ENCODE measurements at places on chromosomes 7 and 10.

DNA sequence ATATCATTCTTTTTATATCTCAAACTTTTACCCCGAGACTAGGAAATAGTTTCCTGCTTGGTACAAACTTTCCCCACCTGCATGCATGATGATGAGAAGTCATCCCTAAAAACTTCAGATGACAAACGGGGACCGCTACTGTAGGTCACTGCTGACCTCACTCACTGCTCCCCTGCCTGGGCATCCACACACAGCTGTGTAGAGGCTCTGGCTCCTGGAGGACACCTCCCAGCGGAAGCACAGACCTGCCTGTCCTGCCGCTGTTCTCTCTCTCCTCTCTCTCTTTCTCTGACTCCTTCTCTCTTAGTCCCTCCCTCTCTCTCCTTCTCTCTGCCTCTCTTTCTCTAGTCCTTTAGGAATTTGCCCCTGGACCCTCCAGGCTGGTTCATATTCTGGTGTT lies 202.9 kb upstream of the PITRM1 start:
- no peak for DNase-seq

- DNase-seq = no peak
Measured at GRCh38 chr10:71572962-71573361, 146.6 kb downstream of the C10orf105 start.

DNA sequence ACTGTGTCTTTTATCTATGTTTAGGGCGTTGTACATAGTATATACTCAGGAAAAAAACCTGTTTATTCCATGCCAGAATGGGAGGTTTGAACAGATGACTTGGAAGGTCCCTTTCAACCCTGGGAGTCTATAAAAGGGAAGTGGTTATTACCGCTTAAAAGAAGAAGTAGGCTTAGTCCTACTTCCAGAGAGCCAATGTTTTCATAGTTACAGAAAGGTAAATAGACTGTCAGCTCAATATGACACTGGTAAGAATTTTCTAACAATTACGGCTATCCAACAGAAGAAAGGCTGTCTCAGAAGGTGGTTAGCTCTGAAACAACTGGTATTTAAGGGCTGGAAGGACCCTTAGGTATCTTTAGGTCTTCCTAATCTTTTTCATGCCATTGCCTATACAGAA lies 1.1 kb upstream of the TFAM start:
- no peak for DNase-seq

GRCh38 chr10:29636178-29636577 lies 1.4 kb upstream of the SVIL start:
- DNase-seq = no peak

- DNase-seq = no peak
Measured at GRCh38 chr7:158789842-158790241, 39.5 kb downstream of the ESYT2 start.

DNA sequence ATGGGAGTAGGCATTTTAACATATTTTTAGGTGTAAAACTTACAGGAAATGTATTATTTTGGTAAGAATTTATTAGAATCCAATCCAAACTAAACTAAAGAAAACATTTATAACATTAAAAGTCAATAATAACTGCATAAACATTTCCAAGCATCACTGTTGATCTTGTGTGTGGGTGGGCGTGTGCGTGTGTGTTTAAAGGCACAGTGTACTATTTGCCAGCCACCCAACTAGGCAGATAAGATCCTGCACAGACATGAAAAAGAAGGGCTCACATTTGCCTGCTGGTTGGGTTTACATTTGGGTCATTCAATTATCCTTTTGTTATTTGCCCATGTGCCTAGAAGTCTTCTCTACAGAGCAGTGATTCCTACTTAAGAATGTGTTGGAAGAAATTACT lies 31.0 kb upstream of the WNT16 start:
- no peak for DNase-seq

GRCh38 chr10:119761106-119761505 lies 35.3 kb downstream of the INPP5F start:
- no peak for DNase-seq

DNA sequence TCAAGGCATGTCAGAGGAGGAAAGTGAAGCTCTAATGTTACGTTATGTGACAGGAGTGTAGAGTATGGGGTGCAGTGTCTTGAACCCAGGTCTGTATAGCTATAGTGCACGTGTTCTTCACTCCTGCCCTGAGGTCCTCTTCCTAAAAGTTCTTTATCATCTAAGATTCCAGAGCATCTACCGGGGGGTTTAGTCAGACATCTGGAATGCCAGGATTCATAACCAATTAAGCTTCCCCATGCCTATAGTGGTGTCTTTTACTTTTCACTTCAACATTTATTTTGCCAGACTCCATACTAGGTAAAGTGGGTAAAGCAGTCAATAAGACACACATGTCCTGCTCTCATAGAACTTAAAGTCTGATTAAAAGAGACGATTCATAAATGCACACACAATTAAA lies 22.4 kb downstream of the PPP1R3C start:
- DNase-seq = no peak

DNA sequence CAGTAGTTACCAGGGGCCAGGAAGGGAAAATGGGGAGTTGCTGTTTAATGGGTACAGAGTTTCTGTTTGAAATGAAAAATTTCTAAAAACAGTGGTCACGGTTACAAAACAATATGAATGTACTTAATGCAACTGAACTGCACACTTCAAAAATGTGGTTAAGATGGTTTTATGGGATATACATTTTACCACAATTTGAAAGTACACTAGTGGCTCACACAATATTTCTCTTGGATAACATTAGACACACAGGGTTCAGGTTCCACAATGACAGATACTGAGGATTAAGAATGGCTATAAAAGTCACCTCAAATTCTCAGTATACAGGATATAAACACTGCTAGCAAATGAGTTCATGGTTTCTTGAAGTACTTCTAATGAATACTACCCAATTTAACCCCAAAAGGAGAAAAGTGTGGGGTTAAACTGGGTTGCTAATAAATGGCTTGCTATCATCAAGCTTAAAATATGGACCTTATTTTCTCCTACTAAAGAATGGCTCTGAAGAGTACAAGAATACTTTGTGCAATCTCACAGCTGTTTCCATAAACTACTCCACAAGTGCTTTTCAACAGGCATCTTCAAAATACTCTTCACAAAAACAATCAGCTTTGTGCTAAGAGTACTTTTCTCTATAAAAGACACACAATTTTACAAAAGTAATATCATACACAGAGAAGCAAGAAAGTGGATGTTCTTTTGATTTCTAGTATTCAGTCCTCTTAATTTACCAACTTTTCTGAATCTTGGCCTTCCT lies 92.9 kb downstream of the SRPK2 start:
- no peak for DNase-seq

- DNase-seq = no peak
Measured at GRCh38 chr7:98963305-98963704, 85.0 kb downstream of the TRRAP start.
